ENCODE measurements at places on chromosomes 3 and 15.

GRCh38 chr3:188378786-188379185 is 224.8 kb downstream of the LPP start:
- DNase-seq, result no peak

DNA sequence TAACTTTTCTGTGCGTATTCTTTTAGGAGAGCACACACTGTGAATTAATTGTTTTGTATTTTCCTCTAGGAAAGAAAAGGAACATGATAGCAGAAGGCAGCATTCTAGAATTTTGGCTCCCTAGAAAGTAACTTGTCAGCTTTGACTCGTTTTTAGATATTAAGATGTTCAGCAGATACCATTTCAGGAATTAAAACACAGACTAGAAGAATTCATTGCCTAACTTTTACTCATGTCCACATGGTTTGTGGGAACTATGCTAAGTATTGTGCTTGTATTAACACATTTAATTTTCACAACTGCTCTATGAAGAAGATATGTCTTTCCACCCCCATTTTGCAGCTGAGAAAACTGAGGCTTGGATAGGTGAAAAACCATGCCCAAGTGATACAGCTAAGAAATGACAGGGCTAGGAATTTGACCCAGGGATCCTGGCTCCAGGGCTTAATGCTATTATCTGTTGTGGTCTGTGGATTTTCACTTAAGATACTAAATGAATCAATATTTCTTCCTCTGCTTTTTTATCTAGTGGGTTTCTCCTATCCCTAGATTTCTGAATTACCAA is 128.8 kb downstream of the MITF start:
- DNase-seq, result no peak

DNA sequence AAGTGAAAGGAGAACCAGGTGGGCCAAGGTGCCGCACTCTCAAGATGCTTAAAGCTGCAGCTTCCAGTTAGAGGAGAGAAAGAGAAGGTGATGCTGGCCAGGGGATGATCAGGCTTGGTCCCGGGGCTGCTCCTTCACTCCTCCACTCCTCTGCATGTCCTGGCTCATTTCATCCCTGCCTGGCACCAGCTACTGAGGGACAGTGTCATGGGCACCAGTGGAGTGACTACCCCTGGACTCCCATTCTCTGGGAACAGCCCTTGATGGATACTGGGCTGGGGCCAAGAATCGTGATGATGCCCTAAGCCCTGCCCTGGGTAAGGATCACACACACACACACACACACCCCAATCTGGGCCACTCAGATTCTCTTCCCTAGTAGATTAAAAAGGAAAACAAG is 243.7 kb downstream of the UACA start:
- no peak for DNase-seq

DNA sequence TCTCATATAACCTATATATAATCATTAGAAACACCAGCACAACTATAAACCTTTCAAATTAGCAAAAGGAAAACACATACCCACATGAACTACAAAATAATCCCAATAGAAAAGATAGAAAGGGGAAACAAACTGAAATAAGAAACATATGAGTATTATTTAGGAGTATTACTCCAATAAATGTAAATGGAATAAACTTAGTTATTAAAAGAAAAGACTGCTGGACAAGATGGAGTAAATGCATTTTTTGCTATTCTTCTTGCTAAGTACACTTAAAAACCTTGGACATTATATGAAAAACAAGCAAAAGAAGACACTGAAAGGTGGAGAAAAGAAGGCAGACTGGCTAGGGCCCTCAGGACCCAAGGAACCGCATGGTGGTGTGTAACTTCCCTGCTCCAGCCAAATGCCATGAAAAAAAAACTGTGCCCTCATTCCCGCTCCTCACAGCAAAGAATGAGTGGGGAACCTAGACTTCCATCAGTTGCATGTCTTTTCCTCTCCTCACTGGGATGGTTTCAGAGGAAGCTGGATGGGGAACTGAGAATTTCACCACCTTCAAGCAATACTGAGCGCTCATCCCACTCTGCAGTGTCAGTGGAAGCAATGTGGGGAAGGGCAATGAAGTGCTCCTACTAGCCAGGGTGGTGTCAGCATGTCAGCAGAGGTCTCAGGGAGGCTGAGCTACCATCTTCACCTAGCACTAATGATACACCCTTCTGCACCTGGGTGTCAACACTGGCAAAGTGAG is 43.7 kb upstream of the ADAMTS17 start:
- no peak for DNase-seq

DNA sequence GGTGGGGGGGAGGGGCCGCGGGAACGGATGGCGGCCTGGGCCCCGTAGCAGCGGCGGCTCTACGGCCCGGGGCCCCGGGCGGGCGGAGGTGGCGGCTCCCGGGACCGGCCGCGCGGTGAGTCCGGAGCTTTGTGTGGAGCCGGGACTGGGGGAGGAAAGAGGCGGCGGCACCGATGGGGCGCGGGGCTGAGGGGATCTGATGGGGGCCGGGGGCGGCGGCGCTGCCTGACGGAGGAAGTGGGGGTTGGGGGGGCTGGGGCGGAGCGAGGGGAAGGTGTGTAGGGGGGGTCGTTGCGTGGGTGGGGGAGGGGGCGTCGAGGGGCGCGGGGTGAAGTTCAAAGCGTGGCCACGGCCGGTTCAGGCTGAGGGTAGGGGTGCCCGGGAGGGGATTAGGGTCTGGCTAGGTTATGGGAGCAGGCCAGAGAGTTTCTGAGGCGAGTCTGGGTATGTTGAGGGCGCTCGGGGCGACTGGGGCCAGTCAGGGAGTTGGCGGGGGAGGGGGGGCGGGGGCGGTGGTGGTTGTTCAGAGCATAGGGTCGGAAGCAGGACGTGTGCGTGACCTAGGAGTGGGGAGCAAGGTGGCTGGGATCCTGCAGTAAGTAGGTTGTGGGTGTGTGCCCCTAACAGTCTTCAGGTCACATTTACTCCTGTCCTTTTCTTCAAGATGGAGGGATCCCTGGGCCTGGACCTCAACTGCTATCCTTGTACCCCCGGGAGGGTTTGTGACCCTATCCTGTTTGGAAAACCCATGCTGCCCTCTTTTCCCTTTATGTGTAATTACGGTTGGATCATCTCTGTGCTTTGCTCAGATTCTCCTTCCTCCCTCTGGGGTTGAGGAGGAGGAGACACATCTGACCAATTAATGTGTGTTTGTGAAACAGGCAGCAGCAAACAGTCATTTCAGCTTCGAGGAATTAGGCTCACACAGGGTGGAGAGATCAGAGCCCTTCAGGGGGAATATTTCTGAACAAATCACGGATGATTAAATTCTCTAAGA is 644 bp downstream of the ZNF609 start:
- no peak for DNase-seq

- no peak for DNase-seq
Observed at GRCh38 chr15:83475551-83475950, 28.4 kb downstream of the SH3GL3 start.

GRCh38 chr15:99749386-99749785 is 16.1 kb upstream of the LYSMD4 start:
- no peak for DNase-seq

DNA sequence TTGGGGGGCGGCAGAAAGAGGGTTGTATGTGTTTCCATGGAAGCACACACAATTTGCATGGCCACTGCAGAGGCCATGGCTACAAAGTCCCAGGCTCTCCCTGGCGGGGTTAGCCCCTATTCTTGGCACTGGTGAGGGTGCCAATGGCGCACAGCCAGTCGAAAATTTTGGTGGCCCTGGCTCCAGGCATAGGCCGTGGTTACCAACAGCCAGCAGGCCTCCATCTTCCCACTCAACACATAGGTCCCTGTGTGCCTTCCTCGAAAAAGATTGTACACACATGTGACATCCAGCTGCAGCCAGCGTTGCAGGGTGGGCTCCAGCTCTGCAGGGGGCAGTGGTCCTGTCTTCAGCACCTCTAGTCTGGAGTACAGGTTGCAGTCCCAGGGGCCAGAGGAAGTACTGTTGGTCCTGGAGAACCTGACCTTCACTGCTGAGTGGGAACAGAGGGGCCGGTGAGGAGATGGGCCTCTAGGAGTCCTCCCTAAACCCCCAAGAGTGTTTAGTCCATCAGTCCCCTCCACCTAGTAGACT is 7.1 kb downstream of the P4HTM start:
- no peak for DNase-seq

DNA sequence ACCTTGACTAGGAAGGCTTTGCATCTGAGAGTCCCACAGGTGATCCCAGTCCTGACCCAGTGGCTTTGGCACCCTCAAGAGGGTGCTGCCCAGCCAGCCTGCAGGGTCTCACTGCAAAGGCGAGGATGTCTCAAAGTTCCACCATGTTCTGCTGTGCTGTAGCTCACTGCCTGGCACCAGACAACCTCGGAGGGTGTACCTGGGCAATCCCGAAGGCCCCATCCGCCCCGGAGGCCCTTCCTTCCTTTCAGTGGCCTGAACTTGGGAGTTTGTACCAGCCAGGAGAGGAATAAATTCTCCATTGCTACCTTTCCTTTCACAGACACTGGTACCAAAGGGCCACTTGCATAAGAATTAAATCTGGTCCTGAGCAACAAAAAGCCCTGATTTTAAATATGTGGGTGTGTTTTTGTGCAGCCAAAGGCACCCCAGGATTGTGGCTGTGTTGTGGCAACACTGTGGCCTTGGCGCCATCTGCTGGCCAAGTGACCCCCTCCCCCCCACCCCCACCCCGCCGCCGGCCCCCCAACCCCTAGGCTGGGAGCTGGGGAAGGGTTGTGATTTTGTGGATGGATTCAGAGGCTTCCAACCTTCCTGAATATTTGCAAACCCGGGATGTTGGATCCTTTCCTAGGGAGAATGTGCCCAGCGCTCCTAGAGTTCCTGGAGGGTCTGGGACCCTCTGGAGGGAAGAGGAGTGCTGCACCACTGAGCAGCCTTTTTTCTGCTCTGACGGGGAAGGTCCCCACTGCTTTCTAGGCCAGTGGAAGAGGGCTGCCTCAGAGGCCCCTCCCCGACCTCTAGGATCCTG is 9.7 kb upstream of the PTPN23 start:
- DNase-seq, result no peak

DNA sequence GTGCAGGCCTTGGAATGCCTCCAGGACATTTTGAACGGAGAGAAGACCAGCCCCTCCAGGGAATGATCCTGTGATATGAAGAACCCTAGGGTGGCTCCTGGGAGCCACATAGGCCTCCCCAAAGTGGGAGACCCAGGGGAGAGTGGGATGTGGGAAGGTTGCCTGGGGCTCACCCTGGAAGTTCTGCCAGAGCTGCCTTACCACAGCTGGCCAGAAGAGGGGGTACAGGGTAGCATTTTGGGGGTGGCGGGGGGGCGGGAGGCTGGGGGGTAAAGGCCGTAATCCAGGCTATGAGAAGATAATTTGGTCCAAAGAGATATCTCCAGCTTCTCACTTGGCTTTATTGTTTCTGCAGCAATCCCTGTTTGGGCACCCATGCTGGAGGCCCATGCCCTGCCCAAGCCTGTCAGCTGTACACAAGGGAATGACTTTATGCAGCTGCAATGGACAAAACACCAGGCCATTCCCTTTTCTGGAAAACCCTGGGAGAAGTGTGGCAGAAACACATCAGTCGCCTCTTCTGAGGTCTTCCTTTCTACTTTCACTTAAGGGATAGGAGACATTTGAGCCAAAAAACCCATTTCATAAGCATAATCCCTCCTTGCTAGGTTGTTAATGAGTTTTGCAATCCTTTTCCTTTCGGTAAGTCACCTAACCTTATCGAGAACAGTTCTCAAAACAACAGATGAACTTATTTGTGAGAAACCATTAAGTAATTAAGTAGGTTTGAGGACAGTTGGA is 11.0 kb upstream of the MUSTN1 start:
- DNase-seq, result no peak

GRCh38 chr3:40677749-40678148 is 153.0 kb downstream of the ZNF621 start:
- no peak for DNase-seq

GRCh38 chr15:27254055-27254454 is 283.1 kb downstream of the GABRG3 start:
- DNase-seq, result no peak

DNA sequence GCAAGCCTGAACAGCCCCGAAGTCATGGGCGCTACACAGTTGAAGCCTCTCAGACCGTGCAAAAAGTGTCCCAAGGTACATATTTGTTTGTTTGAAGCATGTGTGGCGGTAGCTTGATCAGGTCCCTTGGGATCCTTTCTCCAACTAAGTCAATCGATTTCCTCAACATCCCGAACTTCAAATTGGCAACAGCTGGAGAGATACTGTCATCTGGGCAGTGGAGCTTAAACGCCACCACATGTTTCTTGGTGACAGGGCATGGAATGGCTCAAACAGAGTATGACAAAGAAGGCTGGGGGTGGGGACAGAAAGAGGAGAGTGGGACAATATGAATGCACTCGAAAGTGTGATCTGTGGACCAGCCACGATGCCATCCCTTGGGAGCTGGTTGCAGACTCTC is 84.9 kb upstream of the PSMD6 start:
- no peak for DNase-seq

GRCh38 chr3:127835993-127836882 is 13.9 kb upstream of the MGLL start:
- no peak for DNase-seq

DNA sequence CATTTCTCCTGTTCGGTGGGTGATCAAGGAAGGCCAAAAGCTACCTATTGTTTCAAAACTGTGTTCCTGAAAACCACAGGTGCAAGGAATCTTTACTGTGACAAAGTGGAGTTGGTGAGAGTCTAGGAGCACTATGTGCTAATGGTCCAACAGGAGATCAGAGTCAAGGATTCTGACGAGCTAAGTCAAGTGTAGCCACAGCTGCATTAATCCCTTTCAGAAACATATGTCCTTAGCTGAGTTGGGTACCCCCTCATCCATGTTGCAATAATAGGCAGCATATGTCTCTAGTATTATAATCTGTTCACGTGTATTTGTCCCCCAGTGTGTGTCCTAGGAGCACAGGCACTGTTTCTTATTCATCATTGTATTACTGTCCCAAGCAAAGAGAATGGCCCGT is 1.7 kb downstream of the VPS39 start:
- DNase-seq, result no peak

GRCh38 chr15:31457161-31457560 is 130.5 kb downstream of the KLF13 start:
- DNase-seq, result no peak

DNA sequence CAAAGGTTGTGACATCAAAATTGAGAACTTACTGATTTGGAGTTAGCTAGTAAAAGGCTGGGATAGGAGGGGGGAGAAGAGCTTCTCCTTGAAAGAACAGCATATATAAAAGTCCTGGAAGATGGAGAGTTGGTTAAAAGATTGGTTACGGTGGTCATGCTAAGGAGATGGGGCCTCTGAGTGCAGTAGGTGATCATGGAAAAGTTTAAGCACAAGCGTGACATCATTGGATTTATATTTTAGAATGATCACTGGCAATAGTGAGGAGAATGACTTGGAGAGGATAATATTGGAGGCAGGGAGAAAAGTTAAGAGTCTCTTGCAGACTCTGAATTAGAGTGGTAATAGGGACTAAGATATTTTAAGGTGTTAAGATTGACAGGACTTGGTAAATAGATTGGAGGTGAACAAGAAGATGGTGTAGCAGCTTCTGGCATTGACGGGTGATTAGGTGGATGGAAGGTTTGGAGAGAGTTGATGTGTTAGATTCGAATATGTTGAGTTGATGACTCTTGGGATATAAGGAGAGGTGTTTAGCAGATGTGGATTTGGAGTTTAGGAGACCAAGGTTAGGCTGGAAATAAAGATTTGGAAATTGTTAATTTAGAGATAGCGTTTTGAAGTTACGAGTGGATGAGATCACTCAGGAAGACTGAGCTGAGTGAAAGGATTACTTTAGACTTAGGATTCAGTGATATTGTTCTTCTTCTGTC is 19.6 kb downstream of the PIAS1 start:
- DNase-seq, result no peak

All from stimulated activated CD8-positive, alpha-beta memory T cell treated with anti-CD3 and anti-CD28 coated beads, Interleukin-4, amount 100 ng/mL, for 1 hour (primary cell).